HCT116 (cell line): ENCODE measurements at places on chromosomes 1 and 21. TPM values are rescaled to one million over a fixed set of nuclear protein-coding genes. Genes with fewer than 3 reads are reported as not detected.

The DMRTA2 gene
- total RNA-seq: not detected

The EXO1 gene
- 32.9 TPM for total RNA-seq

The TRAF3IP3 gene
- total RNA-seq: 0.34 TPM

The TAL1 gene
- 0.05 TPM for total RNA-seq

The PEAR1 gene
- total RNA-seq: 10.8 TPM

The RNU1-3 gene
- 1,685 TPM for total RNA-seq

The SHE gene
- not detected for total RNA-seq

The CD101 gene
- total RNA-seq: 1.2 TPM

- no peak for DNase-seq
Measured at GRCh38 chr1:23931491-23931880, 18.3 kb upstream of the CNR2 start.

DNA sequence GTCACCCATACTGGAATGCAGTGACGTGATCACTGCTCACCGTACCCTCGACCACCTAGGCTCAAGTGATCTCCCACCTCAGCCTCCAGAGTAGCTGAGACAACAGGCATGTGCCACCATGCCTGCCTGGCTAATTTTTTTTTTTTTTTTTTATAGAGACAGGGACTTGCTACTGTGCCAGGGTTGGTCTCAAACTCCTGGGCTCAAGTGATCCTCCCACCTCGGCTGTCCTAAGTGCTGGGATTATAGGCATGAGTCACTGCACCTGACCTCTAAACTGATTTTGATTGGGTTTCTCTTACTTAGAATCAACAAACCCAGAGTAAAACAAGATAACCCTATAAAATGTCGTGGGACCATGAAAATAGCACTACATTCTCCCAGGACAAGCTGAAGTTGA is 112.0 kb downstream of the UBE2U start:
- DNase-seq: no peak

DNA sequence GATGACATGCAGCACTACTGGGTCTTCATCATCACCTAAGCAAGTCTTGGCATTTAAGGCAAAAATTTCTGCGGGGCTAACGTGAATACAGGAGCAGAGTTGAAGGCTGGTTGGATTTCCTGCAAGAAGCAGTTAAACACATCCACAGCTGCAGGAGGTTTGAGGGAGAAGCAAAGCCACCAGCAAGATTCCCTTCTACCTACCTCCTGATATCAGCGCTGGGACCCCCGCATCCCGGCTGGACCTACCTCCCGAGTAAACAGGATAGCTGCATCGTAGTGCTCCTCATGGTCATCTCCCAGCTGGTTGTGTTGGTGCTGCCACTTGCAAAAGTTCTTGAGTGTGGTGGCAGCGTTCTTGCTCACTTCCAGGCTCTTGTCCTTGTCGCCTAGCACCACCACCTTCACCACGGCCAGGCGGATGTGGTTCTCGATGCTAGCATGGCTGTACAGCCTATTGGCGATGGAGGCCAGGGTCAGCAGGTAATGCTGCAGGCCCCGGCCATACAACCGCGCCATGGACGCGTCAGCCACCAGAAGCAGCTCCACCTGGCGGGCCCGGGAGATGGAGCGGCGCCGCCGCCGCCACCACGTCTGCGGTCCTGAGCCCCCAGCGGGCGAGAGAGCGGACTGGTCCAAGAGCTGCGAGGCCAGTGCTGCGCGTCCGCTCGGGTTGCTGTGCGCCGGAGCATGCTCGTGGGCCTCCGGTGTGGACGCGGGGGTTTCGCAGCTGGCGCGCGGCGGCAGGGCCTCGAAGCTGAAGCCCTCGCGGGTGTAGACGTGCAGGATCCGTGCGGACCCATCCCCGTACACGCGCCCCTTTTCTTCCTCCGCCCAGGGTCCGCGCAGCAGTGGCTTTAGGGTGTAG is 1.6 kb downstream of the ADAMTS5 start:
- no peak for DNase-seq

DNA sequence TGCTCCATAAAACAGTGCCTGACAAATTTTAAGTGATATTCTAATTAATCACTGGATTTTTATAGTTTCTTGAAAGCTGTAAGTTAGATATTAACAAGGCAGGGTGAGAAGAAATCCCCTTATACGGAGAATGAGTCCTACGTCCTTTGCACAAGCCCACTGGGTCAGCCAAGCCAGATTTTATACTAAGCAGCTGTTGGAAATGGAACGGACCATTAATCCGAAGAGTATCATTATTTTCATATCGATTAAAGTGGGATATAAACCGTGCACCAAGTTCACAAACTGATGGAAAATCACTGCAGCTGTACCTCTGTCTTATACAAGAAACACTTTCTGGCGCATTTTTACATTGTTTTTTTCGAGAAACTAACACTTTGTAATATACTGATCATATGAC is 35.2 kb downstream of the SPAG17 start:
- no peak for DNase-seq

GRCh38 chr1:155169541-155169940 is 3.6 kb downstream of the KRTCAP2 start:
- no peak for DNase-seq

DNA sequence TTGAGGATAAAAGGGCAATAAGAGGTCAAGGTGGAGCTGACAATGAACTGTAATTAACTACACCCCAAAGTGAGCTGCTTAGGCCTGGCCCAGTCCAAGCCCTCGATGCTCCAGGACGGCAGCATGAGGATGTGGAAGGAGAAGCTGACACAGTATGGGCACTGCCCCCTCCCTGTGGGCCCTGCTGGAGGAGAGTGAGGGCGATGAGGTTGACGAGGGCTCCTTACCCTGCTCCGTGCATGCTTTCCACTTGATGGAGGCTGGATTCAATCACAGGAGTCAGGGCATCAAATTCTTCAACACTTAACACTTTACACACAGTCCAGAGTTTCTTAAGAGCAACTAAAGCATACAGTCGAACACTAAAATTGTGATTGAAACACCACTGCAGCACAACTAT is 32.4 kb downstream of the COA6 start:
- DNase-seq: no peak

DNA sequence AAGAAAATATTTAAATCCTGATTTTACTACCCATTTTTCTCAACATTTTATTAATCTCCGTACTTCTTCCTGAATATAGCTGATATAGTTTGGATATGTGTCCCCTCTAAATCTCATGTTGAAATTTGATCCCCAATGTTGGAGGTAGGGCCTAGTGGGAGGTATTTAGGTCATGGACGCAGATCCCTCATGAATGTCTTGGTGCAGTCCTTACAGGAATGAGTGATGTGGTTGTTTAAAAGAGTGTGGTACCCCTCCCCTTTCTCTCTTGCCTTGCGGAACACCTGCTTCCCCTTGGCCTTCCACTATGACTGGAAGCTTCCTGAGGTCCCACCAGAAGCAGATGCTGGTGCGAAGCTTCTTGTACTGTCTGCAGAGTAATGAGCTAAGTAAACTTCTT is 17.5 kb downstream of the RNF115 start:
- DNase-seq: no peak

DNA sequence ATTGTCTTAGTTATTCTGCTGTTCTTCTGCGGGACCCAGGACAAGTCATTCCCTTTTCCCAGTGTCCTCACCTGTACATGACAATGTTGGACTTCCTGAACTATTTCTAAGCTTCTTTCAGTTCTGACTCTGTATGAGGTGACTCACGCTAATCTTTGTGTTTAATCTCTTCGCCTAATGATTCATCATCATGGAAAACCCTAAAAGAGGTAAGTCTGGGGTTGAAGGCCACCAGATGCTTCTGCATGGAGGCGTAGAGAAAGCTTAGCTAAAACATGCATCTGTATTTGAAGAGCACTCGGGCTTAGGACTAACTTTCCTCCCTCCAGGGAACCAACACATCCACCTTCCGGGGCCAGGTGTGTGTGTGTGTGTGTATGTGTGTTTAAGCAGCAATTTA is 7.4 kb downstream of the SPRR5 start:
- DNase-seq: no peak

GRCh38 chr1:60390593-60391282 is 317.2 kb upstream of the C1orf87 start:
- DNase-seq: no peak

DNA sequence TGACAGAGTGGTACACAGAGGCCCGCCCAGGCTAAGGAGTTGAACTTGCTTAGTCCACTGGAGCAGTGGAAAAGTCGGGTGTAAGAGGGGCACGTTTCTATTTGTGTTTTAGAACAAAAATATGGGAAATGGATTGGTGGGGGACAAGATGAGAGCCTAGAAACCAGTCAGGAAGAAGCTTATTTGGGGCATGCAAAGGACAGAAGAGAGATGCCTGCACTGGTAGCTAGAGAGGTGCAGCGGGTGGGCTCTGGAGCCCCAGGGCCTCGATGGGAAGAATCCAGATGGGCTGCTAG is 1.2 kb upstream of the LIN9 start:
- no peak for DNase-seq

GRCh38 chr1:215544566-215544965 is 22.5 kb upstream of the KCTD3 start:
- no peak for DNase-seq

- no peak for DNase-seq
Measured at GRCh38 chr1:97101509-97101908, 379.9 kb downstream of the PTBP2 start.

DNA sequence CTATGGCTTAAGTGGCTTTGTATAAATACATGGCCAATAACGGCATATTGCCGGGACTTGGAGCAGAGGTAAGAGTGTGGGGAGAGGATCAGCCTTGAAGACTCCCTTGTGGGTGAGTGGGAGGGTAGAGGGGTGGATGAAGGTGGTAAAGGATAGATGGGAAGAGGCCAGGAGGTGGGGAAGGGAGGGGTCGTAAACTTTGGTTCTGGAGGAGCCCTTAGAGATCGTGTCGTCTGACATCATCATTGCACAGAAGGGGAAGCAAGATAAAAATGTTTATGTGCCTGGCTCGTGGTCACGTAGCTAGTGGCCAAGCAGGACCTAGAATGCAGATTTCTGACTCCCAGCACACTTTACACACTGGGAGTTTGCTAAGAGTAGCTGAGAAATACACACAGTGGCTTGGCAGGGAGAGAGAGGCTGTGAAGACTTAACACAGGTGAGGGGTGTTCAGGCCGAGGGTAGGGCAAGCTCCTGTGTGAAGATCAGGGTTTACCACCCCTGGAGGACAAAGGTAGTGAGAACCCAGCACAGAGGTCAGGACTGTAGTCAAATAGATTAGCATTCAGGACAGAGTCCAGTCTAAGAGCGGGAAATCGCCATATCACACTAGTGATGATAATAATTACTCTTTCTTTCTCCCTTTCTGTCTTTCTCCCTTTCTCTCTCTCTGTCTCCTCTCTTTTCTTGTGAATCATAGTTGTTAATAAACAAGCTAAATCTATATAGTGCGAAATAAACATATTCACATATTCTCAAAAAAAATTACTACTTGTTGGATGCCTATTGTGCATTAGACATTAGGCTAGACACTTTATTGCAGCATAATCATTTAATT is 75.5 kb downstream of the LRRC8D start:
- DNase-seq: no peak

- no peak for DNase-seq
Measured at GRCh38 chr1:110676970-110677369, 2.2 kb upstream of the KCNA3 start.

GRCh38 chr1:247936415-247936814 is 11.7 kb downstream of the OR2AJ1 start:
- no peak for DNase-seq
